ENCODE measurements at places on chromosomes 1 and 21.

DNA sequence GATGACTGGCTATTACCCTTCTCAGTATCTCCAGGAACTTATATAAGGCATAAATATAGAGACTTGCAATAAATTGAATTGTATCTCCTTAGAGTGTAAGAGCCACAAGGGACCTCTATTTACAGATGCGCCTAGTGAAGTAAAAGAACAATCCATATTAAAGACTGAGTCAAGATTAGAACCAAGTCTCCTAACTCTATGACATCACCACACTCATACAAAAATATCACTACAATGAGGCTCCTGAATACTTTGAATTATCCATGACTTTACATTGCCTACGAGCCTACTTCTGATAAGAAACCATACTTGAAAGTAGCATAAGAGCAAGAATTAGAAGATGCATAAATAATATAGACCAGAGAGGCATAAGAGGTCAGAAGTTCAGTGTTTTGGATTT lies 18.8 kb downstream of the DPYD start:
- DNase-seq: no peak

DNA sequence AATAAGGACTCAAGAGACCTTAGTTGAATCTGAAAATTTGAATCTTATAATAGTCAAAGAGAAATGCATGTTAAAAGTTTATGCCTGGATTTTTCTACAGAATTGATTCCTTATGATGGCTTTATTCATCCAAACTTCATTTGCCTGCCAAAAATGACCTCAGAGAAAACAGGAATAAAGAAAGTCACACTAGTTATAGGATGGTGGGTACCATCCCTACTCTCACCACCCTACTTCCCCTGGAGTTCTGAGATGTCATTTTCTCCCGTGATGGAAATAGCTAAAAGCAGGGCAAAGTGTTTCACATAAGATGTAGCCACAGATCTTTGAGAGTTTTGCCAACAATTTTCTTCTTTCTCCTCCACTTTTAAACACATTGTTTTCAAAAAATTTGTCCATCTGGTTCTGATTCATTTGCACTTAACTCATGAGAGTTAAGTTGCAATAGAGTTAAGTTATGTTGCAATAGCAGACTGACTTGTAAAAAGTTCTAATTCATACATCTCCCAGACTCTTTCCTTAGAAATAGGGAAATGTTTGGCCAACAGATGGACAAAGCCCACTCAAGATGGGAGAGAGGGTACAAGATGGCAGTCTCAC lies 384.6 kb downstream of the PLPP3 start:
- DNase-seq: no peak

GRCh38 chr1:206930210-206930798 lies 8.6 kb upstream of the FCMR start:
- no peak for DNase-seq

- DNase-seq: no peak
Measured at GRCh38 chr1:60108196-60108595, 34.6 kb upstream of the C1orf87 start.

DNA sequence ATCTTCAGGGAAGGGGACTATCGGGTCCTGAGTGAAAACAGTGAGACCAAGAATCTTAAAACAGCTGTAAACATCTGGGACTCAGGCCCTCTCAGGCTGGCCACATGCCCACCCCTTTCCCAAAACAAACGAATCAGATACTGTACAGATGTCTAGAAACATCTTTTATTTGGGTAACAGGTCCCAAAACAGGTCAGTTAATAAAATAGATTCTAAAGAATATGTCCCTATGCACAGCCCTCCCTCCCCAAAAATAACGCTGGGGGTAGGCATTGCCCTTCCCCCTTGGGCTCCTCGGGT lies 499 bp upstream of the CRTC2 start:
- no peak for DNase-seq

GRCh38 chr1:245356891-245357585 lies 202.3 kb downstream of the KIF26B start:
- no peak for DNase-seq

GRCh38 chr1:92482665-92483609 lies 3.8 kb downstream of the GFI1 start:
- DNase-seq: no peak

GRCh38 chr1:22088331-22088730 lies 35.8 kb downstream of the CDC42 start:
- no peak for DNase-seq
